ENCODE measurements at places on chromosomes 11 and 22.

- DNase-seq, result no peak
These were observed 79.3 kb downstream of the ADAMTS15 start for GRCh38 chr11:130527636-130528297.

- peak; percentile 32 for DNase-seq
These were observed 4.3 kb downstream of the CBX6 start for GRCh38 chr22:38867471-38868285.

- no peak for DNase-seq
These were observed 31.5 kb downstream of the CHKA start for GRCh38 chr11:68089679-68090078.

DNA sequence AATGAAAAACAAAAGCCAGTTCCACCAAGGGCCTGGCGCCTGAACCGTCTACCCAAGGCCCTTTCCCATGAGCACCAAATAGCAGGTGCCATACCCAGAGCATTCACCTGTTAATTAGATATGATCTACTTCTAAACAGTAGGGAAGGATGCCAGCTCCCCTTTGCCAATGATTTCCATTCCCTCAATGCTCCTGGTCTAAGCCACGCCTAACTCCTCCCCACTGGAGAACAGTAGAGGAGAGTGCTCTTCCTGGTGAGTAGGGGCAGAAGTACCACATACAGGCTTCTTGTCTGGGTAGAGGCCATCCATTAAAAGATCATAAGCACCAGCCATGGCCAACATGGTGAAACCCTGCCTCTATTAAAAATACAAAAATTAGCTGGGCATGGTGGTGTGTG is 40.7 kb downstream of the PACSIN2 start:
- no peak for DNase-seq

GRCh38 chr11:112795911-112796649 is 165.1 kb upstream of the NCAM1 start:
- DNase-seq, result no peak

DNA sequence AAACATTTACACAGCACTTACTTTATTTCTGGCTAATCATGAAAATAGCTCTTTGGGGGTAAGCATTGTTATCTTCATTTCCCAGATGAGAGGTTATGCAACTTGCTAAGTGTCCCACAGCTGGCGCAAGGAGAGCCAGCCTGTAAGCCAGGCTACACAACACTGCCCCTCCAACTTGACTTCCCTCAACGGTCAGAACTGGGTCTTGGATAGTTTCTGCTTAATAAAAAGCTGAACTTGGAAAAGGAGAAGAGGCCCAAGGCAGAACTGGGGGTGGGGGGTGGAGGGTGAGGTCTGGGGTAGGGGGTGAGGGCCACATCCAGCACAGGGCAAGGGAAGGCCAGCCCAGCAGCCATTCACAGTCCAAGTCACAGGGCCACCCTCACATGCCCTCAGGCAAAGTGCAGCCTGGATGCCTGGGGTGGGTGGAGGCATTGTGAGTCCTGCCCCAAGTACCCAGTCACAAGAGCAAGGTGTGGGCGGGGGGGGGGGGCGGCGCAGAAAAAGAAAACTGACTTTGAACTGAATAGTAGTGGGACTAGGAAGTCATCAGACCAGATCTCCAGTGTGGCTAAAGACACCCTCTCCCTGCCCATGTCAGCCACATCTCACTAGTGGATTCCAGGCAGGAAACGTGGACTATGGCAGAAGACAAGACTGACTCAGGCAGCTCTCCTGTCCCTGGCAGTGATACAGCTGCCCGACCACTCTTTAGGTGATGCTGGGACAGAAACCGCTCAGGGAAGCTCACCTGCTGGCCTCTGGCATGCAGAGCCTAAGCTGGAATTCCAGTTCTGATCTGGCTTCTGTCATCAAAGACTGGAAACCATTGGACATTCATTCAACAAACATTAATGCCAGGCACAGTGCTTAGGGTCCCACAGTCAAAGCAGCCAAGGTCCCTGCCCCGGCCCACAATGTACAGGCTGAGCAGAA is 52.4 kb downstream of the PACSIN2 start:
- peak; percentile 87 for DNase-seq

GRCh38 chr11:102426000-102426399 is 26.6 kb downstream of the TMEM123 start:
- DNase-seq, result no peak
